ENCODE measurements at places on chromosomes 16 and 17. TPM values are rescaled to one million over a fixed set of nuclear protein-coding genes. Genes with fewer than 3 reads are reported as not detected.

The BBS2 gene
- total RNA-seq = 66.0 TPM

The GAS7 gene
- total RNA-seq = 18.4 TPM

DNA sequence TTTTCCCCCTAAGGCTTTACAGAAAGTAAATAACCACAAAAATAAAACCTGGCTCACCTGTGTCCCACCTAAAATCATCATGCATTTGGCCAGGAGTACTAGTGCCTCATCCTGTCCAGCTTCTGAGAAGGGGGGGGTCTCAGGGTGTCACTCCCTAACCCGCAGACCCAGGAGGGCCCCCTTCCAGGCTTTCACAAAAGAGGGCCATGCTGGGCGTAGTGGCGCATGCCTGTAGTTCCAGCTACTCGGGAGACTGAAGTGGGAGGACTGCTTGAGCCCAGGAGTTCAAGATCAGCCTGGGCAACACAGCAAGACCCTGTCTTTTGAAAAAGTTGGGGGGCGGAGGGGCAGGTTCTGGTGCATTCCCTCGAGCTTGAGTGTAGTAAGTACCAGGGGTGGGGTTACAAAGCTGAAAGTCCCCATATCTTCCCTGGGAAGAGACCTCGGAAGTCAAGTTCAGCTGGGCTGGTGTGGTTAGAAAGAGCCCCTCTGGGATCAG, 259.3 kb downstream of the PARN start:
- DNase-seq = no peak
- H3K4me1 ChIP-seq = peaks cover 36% of the 10 kb centered on the region
- H3K27ac ChIP-seq = no peak overlapping the region
- no peak overlapping the region for H3K4me3 ChIP-seq
- no peaks in the 10 kb centered on the region for H3K27me3 ChIP-seq

- H3K4me1 ChIP-seq = no peaks in the 10 kb centered on the region
- no peak overlapping the region for H3K4me3 ChIP-seq
- no peaks in the 10 kb centered on the region for H3K36me3 ChIP-seq
- no peak overlapping the region for H3K27ac ChIP-seq
Observed at GRCh38 chr16:1289477-1289866, 20.0 kb upstream of the UBE2I start.

GRCh38 chr16:12295395-12295794, 318.9 kb downstream of the SNX29 start:
- H3K27ac ChIP-seq = no peak overlapping the region
- no peak for DNase-seq
- H3K27me3 ChIP-seq = no peaks in the 10 kb centered on the region
- peaks cover 3% of the 10 kb centered on the region for H3K36me3 ChIP-seq
- no peaks in the 10 kb centered on the region for H3K4me1 ChIP-seq

DNA sequence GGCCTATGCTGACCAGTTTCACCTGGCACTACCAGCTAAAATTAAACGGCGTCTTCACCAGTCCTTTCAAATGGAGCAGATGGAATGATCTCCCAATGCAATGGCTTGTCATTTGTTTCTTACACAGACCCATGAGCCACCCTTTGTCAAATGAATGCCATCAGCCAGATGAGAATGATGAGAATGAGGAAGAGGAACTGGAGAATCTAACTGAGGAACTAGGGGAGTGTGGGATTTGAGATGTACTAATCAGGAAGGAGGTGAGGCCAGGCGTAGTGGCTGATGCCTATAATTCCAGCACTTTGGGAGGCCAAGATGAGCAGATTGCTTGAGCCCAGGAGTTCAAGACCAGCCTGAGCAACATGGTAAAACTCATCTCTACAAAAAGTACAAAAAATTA, 116.4 kb downstream of the HS3ST3A1 start:
- no peaks in the 10 kb centered on the region for H3K27me3 ChIP-seq
- H3K4me3 ChIP-seq = no peak overlapping the region
- no peaks in the 10 kb centered on the region for H3K4me1 ChIP-seq
- DNase-seq = no peak

DNA sequence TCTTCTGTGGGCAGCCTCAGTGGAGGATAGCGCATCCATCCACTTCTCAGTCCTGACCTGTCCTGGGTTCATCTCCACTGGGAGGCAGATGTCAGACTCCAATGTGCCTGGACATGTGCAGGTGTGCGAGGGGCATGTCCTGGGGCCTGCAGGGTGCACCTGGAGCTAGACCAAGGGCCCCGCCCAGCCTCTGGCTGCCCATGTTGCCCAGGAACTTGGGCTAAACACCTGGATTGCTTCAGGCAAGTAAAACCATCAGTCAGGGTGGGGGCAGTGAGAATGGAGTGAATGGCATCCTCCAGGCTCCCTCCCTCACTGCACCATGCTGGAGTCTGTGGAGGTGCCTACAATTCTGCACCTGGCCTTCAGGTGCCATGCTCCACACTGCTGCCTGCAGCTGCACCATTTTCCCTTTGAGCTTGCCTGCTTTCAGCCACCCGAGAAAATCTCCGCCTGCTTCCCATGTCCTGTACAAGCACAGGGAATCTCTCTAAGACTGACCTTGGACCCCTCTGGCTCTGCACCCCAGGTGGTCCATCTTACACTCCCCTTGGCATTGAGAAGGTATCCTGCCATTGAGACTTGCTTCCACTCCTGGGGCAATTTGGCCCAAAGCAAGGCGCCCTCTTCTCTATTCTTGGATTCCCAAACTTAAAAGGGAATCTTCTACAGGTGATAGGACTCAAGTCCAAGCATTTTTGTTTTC, 2.1 kb upstream of the MFSD6L start:
- H3K4me3 ChIP-seq = no peak overlapping the region
- H3K36me3 ChIP-seq = no peaks in the 10 kb centered on the region
- DNase-seq = peak; percentile 73
- H3K27me3 ChIP-seq = peaks cover 2% of the 10 kb centered on the region
- peaks cover 11% of the 10 kb centered on the region for H3K4me1 ChIP-seq

DNA sequence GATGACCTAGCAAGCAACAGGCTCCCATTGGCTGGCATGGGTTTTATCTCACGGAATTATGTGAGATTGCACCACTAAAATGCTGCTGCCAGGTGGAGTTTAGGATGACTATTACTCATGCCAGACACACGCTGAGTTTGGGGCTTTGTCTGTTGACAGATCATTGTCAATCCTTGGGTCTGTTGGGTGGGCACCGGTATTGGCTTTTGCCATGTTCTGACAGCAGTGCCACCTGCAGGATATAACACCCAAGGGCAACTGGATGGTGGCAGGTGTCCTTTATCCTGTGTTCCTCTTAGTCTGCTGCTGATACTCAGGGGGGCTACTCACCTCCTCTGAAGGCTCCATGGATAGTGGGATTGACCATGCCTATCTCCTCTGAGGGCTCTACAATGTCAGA, 221.6 kb upstream of the DYNLRB2 start:
- H3K27me3 ChIP-seq = no peaks in the 10 kb centered on the region
- no peak overlapping the region for H3K4me3 ChIP-seq
- DNase-seq = no peak
- no peak overlapping the region for H3K27ac ChIP-seq

Measured in osteocyte (in vitro differentiated cells).